Upper lobe of left lung (tissue), 6 donors: ENCODE measurements at places on chromosomes 1 and 21. TPM values are rescaled to one million over a fixed set of nuclear protein-coding genes. Genes with fewer than 3 reads are reported as not detected.

GRCh38 chr1:64363616-64364015 lies 106.3 kb upstream of the CACHD1 start:
- no peak for DNase-seq
- no peaks in the 10 kb centered on the region for H3K27me3 ChIP-seq
- H3K4me3 ChIP-seq, result no peak overlapping the region
- no peaks in the 10 kb centered on the region for H3K4me1 ChIP-seq
- no peaks in the 10 kb centered on the region for H3K36me3 ChIP-seq
- H3K27ac ChIP-seq, result no peak overlapping the region

CA6 gene
- total RNA-seq, result not detected

- no peak for DNase-seq
- peaks cover 9% of the 10 kb centered on the region for H3K4me1 ChIP-seq
- no peaks in the 10 kb centered on the region for H3K36me3 ChIP-seq
- no peak overlapping the region for H3K27ac ChIP-seq
These were observed 8.2 kb downstream of the MATN1 start for GRCh38 chr1:30715216-30715615.

GRCh38 chr1:13535227-13535626 lies 21.4 kb upstream of the LRRC38 start:
- no peaks in the 10 kb centered on the region for H3K36me3 ChIP-seq
- DNase-seq, result no peak
- H3K27ac ChIP-seq, result no peak overlapping the region
- H3K4me1 ChIP-seq, result no peaks in the 10 kb centered on the region
- H3K4me3 ChIP-seq, result no peak overlapping the region

- peaks cover 9% of the 10 kb centered on the region for H3K4me1 ChIP-seq
- DNase-seq, result no peak
- H3K27ac ChIP-seq, result no peak overlapping the region
- no peaks in the 10 kb centered on the region for H3K27me3 ChIP-seq
These were observed 52.2 kb downstream of the TRAF5 start for GRCh38 chr1:211378844-211379243.

LPAR3 gene
- total RNA-seq, result 1.5 TPM

AGMAT gene
- 0.13 TPM for total RNA-seq

- no peaks in the 10 kb centered on the region for H3K36me3 ChIP-seq
- H3K4me1 ChIP-seq, result peaks cover 5% of the 10 kb centered on the region
- no peak overlapping the region for H3K27ac ChIP-seq
- no peaks in the 10 kb centered on the region for H3K27me3 ChIP-seq
- no peak for DNase-seq
- H3K4me3 ChIP-seq, result no peak overlapping the region
These were observed 5.1 kb downstream of the ST6GALNAC3 start for GRCh38 chr1:76079475-76080227.

GRCh38 chr1:162166917-162167615 lies 97.6 kb downstream of the NOS1AP start:
- no peak overlapping the region for H3K4me3 ChIP-seq
- H3K36me3 ChIP-seq, result no peaks in the 10 kb centered on the region
- H3K27ac ChIP-seq, result no peak overlapping the region
- no peak for DNase-seq
- H3K27me3 ChIP-seq, result no peaks in the 10 kb centered on the region

TMPRSS3 gene
- 3.5 TPM for total RNA-seq

DNA sequence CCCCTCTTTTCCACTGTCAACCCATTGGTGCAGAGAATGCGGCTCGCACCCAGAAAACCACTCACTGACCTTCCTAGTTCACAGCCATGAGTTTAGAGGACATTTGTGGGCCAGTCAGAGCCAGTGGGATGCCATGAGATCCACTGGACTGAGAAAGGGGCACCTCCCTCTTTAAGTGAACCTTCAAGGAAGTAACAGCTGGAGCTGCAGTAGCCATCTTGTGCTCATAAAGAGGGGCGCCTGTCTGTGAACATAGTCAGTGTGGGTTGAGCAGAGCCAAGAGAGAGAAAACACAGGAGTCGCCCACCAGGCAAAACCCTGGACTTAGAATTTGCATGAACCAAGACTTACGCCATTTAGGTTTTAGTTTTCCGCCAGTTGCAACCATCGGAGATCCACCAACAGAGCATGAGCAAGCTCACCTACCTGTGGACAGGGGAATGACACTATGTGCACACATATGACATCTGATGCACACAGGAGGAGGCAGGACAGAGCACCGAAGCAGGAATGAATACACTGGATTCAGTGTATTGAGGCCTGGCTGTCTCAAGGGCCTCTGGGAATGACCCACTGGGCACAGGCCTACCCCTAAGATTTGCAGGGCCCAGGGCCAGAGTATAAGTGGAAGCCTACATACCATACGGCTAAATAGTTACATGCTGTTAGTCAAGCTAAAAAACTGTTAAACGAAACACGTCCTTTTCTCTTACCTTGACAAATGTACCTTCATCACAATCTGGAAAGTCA lies 151.6 kb downstream of the GRIK3 start:
- H3K27ac ChIP-seq, result no peak overlapping the region
- H3K4me3 ChIP-seq, result no peak overlapping the region
- H3K4me1 ChIP-seq, result no peaks in the 10 kb centered on the region
- no peak for DNase-seq
- no peaks in the 10 kb centered on the region for H3K27me3 ChIP-seq

DNA sequence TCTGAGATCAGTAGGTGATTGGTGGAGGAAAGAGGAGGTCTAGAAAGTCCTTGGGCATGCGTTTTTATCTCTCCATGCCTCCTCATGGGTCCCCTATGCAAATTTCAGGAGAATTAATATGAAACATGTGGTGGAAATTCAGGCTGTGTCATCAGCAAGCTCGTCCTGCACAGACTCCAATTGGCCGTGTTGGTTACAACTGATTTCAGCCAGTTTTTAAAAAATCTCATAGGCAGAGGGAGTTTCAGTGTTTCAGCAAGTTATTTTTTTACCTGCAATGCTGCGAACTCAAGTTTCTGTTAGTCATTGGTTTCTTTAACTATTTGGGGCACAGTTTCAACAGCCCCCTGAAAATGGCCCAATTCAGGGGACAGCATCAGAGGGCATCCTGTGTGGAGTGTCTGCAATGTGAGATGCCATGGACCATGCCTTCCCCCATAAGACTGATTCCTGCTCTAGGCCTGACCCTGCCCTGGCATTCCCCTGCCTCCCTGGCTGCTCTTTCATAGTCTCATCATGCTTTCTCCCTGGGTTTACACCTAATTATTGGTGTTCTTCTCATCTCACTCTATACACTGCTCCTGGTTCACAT lies 59.9 kb downstream of the C1orf198 start:
- no peaks in the 10 kb centered on the region for H3K36me3 ChIP-seq
- H3K27me3 ChIP-seq, result no peaks in the 10 kb centered on the region
- no peak for DNase-seq
- no peaks in the 10 kb centered on the region for H3K4me1 ChIP-seq
- H3K4me3 ChIP-seq, result no peak overlapping the region
